ENCODE measurements at places on chromosomes 11 and 22.
A peak's percentile ranks its signal among the peaks of the same experiment; 100 is the strongest.

GRCh38 chr11:22702031-22702430 is 35.6 kb downstream of the GAS2 start:
- no peak for DNase-seq

DNA sequence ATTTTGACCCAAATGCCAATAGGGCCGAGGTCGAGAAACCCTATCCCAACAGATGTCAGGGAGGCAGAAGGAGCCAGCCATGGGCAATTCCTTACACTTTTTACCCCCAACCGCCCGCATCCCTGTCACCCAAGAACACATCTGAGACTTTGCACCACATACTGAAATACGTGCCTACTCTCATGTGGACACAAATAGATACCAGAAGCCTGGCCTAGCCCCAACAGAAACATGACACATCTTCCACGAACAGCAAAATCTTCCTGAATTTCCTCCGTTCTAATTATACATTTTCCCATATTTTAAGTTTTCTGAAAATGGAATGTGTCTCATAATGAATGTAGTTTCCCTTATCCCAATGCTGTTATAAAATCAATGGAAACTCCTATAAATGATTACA is 64.7 kb downstream of the SLC1A2 start:
- DNase-seq: no peak

- DNase-seq: peak; percentile 12
Measured at GRCh38 chr11:88174709-88175568, at the start of gene RAB38. Gene RAB38, minus strand, starts transcription at chr11:88175443. Its CDS starts 59 bp downstream, at chr11:88175384.

- DNase-seq: peak; percentile 41
Measured at GRCh38 chr11:83827940-83828554, 541.9 kb upstream of the CCDC90B start.

GRCh38 chr11:60457576-60457975 is 1.9 kb downstream of the MS4A1 start:
- DNase-seq: no peak

DNA sequence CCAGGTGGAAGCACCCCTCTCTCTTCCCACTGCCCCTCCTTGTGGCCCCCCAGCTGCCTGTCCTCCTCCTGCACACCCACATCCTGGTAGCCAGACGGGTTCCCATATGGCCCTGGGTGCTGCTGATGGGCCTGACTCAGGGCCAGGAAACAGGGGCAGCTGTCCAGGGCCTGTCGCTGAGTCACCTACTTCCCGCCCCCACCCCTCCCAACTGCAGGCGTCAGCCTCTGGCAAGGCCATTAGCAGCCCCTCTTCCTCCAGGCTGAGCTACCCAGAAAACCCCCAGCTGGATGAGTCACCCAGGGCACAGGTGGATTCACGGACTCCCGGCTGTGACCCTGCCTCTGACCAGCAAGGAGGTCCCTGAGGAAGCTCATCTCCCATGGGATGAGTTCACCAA is 6.9 kb upstream of the GAL start:
- no peak for DNase-seq

GRCh38 chr11:78339483-78339882 is 78.1 kb downstream of the GAB2 start:
- peak; percentile 56 for DNase-seq

DNA sequence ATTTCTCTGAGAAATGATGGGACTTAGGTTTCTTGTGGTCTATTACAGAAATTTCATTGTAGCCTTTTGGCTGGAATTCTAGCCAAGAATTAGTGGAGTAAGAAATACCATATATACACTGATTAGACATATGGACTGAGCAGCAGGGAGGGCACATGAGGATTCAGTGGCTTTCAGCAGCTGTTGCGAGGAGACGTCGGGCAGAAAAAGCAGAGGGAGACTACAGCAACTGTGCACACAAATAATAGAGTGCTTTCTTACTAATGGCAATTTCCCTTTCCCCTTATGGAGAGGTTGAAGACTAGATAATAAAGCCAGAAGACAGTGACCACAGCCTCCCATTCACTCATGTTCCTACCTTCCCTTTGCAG is 35.4 kb upstream of the CCDC34 start:
- DNase-seq: no peak

DNA sequence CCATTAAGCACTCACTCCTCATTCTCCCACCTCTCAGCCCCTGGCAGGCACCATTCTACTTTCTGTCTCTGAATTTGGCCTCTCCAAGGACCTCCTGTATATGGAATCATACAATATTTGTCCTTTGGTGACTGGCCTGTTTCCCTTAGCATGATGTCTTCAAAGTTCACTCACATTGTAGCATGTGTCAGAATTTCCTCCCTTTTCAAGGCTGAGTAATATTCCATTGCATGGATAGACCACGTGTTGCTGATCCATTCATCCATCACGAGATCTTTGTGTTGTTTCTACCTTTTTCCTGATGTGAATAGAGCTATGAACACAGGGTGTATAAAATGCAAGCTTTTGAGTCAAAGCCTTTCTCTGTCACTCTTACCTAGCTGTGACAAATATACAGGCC is 11.6 kb downstream of the FADS2 start:
- DNase-seq: no peak

- DNase-seq: no peak
Measured at GRCh38 chr11:132337819-132338416, 967.5 kb downstream of the NTM start.

DNA sequence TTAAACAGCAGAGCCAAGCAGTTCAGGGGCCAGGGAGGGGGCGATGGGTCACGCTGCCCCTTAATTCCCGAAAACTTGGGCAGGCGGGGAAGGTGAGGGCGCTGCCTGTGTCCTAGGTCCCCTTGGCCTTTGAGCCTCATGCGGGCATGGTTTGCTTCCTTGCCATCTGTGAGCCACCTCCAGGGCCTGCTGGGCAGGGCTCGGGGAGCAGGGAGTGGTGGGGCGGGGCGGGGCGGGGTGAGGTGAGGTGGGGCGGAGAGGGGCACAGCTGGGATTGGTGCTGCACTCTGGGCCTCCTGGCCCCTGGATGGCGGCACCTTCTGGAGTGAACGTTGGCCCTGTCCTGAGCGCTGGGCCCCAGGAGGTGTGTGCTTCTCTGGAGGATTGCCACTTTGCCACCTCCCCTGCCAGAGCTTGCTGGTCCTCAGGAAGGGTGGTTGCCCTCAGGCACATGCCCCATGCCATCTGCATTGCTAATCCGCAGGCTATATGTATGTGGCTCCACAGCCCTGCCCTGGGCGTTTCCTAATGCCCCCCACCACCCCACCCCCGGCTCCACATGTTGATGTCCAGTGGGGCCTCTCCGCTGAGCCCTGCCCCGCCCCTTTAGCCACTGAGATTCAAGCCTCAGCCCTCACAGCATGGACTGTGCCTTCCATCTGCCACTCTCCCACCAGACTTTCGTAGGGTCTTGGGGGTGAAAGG is 352.5 kb downstream of the TBC1D22A start:
- DNase-seq: no peak

GRCh38 chr22:43428005-43428485 is 16.2 kb downstream of the MPPED1 start:
- no peak for DNase-seq

- peak; percentile 8 for DNase-seq
Measured at GRCh38 chr11:83006877-83007330, 64.8 kb downstream of the RAB30 start.

- no peak for DNase-seq
Measured at GRCh38 chr11:128694618-128695481, 978 bp downstream of the FLI1 start.

DNA sequence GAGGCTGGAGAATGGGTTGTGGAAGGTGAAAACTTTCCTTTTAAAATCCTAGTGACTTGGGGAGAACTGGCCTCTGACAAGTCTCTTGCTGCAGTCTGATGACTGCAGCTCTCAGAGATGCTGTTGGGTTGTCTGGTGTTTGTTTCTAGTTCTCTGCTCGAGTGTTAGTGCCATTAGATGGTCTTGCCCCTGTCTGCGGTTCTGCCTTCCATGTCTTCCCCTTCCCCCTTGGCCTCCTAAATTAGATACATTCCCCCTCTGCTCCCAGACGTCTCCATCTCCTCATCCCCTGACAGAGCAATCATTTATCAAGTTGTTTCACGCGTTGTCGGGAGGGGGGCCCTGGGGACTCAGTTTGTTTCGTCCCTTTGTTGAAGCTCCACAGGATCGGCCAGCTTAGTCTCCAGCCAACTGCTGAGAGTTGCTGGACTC is 67.7 kb downstream of the CECR2 start:
- DNase-seq: no peak

DNA sequence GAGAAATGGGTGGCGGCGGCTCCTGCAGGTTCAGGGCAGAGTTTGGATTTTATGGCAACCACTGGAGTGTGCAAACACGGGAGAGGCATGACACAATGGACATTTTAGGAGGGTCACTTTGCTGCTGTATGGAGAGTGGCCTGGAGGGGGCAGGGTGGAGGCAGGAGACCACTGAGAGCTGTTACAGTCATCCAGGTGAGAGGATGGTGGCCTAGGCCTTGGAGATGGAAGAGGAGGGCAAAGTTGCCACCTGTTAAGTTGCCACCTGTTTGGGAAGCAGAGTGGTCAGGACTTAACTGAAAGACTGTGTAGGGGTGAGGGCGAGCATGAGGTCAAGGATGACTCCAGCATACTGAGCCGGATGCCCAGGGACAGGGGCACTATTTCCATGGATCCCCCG is 2.3 kb upstream of the RAD9A start:
- DNase-seq: no peak

GRCh38 chr11:134275534-134276395 is at the start of gene GLB1L3:
Gene GLB1L3, plus strand, starts transcription at chr11:134276379. Its CDS starts 362 bp downstream, at chr11:134276741.
- DNase-seq: peak; percentile 86

DNA sequence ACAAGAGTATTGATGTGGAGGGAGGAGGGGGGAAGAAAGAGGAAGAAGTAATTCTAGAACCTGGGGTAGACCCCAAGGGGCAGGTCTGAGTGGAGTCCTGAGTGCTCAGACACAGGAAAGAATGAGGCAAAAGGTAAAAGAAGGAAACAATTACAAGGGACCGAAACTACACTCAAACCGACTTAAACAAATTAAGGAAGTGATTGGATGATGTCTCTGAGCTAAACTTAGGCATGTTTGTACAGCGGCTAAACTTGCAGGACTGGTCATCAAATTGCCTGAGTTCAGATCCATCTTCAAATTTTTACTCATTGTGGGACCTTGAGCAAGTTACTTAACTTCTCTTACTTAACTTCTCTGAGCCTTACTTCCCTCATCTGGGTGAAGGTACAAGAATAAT is 86.3 kb upstream of the LRRC55 start:
- DNase-seq: no peak

GRCh38 chr11:57239348-57239747 is 2.3 kb upstream of the APLNR start:
- DNase-seq: no peak

GRCh38 chr11:47641600-47642098 is 710 bp downstream of the MTCH2 start:
- DNase-seq: no peak

- DNase-seq: peak; percentile 67
Measured at GRCh38 chr11:33257160-33257896, at the start of gene HIPK3. Gene HIPK3, plus strand, starts transcription at chr11:33257381.

DNA sequence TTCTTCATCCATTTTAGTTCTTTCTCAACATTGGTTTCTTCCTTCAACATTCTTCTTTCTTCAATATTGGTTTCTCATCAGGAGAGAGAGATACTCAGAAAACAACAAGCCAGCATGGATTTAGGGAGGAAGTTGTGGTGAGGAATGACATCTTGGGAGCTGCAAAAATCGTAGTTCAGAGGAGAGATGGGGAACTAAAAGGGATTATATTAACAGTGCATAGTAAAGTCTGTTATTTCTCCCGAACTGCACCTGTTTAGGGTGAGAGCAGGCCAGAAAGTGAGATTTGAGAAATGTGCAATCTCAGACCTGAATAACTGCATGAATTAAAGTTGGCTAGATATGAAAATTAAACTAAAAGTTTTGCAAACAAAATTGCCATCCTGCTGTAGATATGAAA is 94.5 kb downstream of the CASP12 start:
- no peak for DNase-seq

DNA sequence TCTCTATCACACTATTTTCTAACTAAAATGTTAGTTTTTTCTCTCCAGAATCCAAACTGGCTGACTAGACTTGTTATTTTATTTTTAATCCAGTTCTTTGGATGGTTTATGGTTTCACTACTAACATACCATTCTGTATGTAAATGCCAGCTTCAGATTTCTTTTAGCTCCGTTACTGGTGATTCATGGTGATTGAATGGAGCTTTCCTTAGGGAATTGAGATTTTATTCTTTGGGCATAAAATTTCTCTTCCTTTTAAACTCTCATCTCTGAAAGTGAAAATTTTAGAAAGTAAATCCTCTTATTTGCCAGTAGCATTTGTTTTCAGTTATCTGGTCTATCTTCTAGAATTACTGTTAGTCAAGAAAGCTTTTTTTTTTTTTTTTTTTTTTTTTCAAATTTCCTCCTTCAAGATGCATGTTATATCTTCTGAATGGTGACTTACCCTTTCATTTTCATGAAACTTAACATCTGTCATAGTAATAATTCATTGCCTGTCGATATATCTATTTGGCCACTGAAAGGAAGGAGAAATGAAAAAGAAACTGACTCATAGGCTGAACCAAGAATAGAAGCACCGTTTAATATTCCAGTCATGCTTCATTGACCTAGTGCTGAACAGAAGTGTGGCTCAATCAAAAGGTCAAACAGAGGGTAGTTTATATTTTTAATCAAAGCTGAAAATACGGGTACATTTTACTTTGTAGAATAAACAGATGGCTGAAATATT is 6.4 kb downstream of the ENDOD1 start:
- DNase-seq: no peak

GRCh38 chr11:56049487-56049886 is 22.0 kb downstream of the OR5AS1 start:
- DNase-seq: no peak

DNA sequence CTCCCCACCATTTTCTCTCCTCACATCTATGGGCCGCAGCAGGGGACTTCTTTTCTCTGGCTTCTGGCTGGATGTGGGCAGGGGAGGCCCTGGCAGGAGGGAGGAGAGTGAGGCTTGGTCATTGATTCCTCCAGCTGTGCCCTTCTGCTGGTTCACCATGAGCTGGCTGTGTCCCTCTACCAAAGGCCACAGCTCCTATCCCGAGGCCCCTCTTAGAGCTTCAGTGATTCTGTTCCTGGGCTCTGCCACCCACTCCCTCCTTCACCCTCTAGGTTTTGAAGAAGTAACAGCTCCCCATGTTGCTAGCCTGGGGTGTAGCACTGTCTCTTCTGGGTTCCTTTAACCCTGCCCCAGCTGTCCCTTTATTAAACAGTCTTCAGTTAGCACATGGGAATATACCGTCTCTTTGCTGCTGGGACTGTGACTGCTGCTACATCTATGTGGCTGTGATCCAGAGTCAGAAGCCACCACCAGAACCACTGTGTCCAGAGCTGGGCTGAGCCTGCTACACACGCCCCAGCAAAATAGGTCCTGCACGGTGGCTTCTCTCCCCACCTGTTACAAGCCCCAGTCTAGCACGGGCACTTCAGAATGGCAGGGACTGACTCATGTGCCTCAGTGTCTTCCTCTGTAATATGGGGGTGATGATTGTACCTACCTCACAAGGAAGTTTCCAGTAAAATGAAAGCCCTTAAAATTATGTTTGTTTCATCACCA is 578 bp upstream of the PARVG start:
- DNase-seq: no peak

DNA sequence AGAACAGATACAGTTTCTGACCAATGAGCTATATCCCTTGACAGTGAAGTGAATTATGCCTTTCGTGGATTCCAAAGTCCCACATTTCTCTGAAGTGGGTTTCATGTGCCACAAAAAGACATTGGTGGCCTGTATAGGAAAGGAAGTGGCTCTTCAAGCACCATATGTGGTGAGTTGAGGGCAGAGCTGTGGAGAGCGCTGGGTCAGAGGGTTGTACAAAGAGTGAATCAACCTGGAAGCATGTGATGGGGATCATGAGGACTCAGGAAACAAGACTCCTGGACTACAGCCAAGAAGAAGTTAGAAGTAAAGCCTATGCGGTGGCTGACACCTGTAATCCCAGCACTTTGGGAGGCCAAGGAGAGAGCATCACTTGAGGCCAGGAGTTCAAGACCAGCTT is 579 bp upstream of the SLC5A4 start:
- no peak for DNase-seq

- DNase-seq: no peak
Measured at GRCh38 chr11:43790444-43790794, 90.2 kb upstream of the ALKBH3 start.

Data from COR-L47 (cell line).